Activated naive CD8-positive, alpha-beta T cell treated with anti-CD3 and anti-CD28 coated beads, Interleukin-2, amount 10 ng/mL, durations not matched to agents 7 days and 5 days (primary cell): ENCODE measurements at places on chromosomes 5 and 9. TPM values are rescaled to one million over a fixed set of nuclear protein-coding genes. Genes with fewer than 3 reads are reported as not detected.

The TPPP gene
- 0.55 TPM for total RNA-seq

The ARHGAP26 gene
- total RNA-seq, result 32.0 TPM

The FAF2 gene
- 32.4 TPM for total RNA-seq

The MAN1B1 gene
- total RNA-seq, result 63.9 TPM

- H3K4me1 ChIP-seq, result peaks cover 32% of the 10 kb centered on the region
- DNase-seq, result no peak
- no peak overlapping the region for H3K4me3 ChIP-seq
- H3K36me3 ChIP-seq, result peaks cover 13% of the 10 kb centered on the region
- no peaks in the 10 kb centered on the region for H3K27me3 ChIP-seq
These were observed 30.8 kb downstream of the RASGRF2 start for GRCh38 chr5:80990971-80991370.
